Stimulated activated CD4-positive, alpha-beta T cell treated with anti-CD3 and anti-CD28 coated beads, Interleukin-4, amount 100 ng/mL, for 24 hours (primary cell): ENCODE measurements at places on chromosomes 16 and 17.

GRCh38 chr16:15954814-15955151 lies 5.4 kb downstream of the ABCC1 start:
- no peak for DNase-seq

GRCh38 chr17:29113334-29113733 lies 66.9 kb downstream of the MYO18A start:
- DNase-seq, result no peak

GRCh38 chr16:73304008-73304774 lies 256.3 kb upstream of the ZFHX3 start:
- no peak for DNase-seq

DNA sequence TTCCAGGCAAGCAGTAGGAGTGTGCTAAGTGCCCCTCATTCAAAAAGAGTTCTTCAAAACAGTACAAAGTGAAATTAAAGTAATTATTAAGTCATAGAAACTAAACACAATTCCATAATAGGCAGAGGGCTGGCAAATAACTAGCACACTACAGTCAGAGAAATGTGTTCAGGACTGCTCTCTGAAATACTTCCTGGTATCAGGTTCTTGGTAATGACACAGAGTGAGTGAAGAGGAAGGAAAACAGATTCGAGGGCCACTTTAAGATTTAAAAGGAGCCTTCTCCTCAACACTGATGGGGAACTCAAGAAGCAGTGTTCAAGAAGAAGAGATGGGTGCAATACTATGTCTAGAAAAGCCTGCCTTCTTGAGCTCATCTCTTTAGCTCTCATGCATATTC lies 139.2 kb downstream of the TOX3 start:
- DNase-seq, result no peak

GRCh38 chr16:3937066-3937875 lies 56.8 kb upstream of the CREBBP start:
- no peak for DNase-seq

DNA sequence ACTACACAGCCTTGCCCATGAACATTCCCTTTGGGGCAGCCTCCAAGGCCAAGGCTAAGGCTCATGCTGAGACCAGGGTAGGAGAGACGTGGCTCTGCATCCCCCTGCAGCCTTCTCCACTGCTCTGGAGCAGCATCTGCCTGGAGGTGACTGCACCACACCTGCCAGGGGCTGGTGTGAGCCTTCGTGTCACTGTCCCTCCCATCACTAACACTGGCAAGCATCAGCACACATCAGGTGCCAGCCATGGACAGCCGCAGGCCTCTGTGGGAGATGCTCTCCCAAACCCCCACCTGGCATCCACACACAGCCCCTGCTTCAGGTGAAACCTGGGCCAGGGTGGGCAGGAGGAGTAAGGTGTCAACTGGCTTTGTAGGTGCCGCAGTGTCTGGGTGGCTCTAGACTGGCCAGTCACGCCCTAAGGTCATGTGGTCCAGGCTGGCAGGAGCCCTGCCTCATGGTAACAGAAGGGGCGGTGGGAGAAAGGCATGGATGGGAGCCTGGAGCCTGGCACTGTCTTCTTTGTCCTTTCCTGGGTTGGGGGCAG lies 18.1 kb upstream of the MTSS2 start:
- DNase-seq, result no peak

DNA sequence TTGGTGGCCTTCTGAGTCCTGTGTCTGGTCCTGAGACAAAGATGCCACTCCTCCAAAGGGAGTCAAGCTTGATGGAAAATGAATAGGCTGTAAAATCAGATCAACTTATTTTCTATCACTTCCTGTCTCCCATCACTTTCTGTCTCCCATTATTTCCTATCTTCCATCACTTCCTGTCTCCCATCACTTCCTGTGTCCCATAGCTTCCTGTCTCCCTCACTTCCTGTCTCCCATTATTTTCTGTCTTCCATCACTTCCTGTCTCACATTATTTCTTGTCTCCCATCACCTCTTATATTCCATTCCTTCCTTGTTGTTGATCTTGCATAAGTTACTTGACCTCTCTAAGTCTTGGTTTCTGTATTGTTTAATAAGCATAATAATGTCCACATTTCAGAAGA lies 418.5 kb upstream of the EEF2KMT start:
- DNase-seq, result no peak

GRCh38 chr17:35540589-35541404 lies 3.3 kb upstream of the SLFN12L start:
- peak; percentile 50 for DNase-seq

DNA sequence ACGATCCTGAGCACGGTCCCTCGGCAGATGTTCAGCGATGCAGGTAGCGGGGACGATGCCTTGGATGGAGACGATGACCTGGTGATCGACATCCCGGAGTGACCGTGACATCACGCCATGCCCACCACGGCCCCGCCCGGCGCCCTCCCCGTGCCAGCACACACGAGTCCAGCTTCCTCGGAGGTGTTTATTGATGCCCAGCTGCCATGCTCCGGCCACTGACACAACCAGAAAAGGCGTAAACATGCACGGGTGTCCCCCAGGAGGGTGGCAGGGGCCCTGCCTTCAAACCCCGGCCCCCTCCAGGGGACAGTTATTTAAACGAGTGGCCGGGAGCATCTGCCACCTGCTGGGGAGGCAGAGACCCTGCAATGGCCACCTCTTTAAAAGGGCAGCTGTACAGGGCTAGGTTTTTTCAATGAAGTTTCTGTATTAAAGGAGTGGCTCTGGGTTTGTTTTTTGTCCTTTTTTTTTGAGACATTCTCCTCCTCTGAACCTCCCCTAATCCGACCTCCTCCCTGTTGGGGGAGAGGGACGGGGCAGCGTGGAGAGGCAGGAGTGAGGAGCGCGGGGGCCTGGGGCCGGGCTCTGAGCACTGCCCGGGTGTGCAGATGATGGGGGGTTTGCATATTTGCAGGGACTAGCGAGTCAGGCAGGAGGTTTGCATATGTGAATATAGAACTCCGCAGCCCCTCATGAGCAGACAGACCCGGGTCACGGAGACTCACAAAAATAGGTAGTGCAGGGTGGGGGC lies 5.3 kb downstream of the DOC2A start:
- peak; percentile 48 for DNase-seq

DNA sequence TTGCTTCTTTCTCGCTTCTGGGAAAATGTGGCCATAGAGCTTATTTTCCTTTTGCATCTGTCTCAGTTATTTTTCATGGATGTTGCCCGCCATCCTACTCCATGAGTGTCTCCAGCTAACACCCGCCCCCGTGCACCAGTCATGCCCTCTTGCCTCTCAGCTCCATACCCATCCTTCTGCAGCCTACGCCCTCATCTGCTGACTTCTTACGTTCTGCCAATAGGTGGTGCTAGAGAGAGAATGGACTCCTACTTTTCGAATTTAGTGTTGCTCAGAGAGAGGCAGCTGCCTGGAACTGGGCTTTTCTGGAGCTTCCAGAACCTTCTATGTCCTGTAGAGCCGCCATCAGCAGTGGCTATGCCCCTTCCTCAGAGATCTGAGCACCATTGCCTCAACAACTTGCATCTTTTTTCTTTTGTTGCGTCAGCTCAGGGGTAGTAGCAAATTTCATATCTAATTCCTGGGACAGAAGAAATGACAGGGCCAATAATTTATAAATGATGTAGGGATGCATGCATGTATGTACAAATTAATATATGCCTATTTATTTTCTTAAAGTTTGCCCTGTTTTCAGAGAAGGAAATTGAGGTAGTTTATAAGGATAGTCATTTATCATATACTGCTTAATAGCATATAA lies 119.7 kb upstream of the MYOCD start:
- DNase-seq, result no peak
